NCI-H1694 treated with DMSO at 0.1 percent for 48 hours (cell line): ENCODE measurements at places on chromosomes 2 and 18.

GRCh38 chr2:8841932-8842331 is 4.5 kb upstream of the KIDINS220 start:
- no peak for DNase-seq

DNA sequence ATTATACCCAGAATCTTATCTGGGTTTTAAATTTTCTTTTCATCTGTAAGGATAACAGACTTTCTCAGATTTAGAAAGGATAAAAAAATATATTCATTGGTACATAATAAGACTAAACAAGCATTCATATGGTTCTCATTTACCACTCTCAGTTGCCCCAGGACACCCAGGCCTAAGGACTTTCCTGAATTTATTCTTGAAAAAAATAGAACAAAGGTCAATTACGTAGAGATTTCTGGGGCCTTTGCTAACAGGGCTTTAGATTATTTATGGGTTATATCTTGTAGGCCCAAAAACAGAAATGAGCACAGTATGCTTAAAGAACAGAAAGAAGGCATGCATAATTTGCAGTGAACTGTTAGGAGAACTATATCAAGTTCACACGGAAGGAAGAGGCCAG is 269.0 kb upstream of the COL3A1 start:
- no peak for DNase-seq

DNA sequence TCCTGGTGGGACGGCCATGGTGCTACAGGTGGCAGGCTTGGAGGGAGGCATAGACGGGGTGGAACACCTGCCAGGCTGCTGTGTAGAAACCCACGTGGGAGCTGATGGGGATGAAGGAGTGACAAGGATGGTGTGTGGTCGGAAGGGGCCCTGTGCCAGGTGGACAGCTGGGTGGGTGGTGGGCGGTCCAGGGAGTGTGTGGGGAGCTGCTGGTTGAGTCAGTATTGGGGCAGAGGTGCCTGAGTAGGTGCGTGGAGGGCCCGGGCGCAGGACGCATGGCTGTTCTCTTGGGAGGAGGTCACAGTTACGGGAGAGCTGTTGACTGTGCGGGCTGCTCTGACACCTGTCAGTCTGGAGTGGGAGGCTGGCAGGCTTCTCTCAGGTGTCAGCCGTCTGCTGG is 12.6 kb upstream of the D2HGDH start:
- DNase-seq: no peak

GRCh38 chr2:217049422-217049821 is 189.6 kb upstream of the TNP1 start:
- no peak for DNase-seq

GRCh38 chr2:45691171-45691999 is 39.9 kb downstream of the PRKCE start:
- no peak for DNase-seq

GRCh38 chr18:25310045-25310444 is 41.9 kb downstream of the ZNF521 start:
- DNase-seq: peak; percentile 19

- no peak for DNase-seq
Measured at GRCh38 chr2:72204786-72205503, 57.3 kb upstream of the CYP26B1 start.
